Stimulated activated CD4-positive, alpha-beta T cell treated with anti-CD3 and anti-CD28 coated beads, TNF-alpha, amount 100 ng/mL, for 1 hour (primary cell): ENCODE measurements at places on chromosomes 4 and X.

- no peak for DNase-seq
Observed at GRCh38 chrX:12548746-12549145, 242.5 kb upstream of the PRPS2 start.

DNA sequence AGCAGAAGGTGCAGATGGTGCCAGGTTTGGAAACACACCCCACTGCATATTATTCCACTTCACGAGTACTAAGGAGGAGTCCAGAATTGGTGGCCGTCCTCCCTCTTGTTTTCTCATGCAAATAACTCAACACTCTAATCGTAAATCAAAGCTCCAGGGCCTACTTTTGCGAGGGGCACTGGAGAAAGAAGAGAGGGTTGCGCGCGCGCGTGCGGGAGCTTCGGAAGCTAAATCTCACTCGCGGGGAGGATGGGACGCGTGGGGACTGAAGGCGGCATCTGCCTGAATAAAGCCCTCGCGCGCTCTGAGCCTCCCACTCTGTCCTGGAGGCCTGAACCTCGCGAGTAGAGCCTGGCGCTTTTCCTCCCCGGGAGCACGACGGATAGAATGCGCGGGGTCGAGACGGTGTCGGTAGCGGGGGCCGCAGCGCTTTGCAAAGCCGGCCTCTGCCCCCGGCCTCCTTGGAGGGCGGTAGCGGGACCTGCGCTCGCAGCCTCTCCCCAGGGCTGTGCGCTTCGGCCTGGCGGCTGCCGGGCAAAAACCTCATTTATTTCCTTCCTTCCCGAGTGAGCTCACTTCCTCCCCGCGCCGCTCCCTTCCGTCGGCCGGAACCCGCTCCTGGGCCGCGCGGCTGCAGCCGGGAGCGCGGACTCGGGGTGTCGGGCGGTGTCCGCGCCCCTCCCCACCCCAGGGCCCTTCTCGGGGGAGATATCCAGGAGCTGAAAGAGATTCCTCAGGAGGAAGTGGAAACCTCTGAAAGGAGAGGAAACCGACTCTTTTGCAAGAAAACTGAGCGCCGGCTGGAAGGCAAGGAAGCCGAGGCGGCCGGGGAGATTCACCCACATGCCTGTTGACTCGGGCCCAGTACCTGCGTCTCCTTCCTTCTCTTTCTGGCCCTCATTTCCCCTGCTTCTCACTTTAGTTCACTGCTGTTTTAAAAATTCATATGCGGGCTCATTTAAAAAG lies 20.7 kb downstream of the HAND2 start:
- no peak for DNase-seq

- DNase-seq: no peak
Observed at GRCh38 chr4:123919576-123920098, 523.0 kb downstream of the SPRY1 start.

DNA sequence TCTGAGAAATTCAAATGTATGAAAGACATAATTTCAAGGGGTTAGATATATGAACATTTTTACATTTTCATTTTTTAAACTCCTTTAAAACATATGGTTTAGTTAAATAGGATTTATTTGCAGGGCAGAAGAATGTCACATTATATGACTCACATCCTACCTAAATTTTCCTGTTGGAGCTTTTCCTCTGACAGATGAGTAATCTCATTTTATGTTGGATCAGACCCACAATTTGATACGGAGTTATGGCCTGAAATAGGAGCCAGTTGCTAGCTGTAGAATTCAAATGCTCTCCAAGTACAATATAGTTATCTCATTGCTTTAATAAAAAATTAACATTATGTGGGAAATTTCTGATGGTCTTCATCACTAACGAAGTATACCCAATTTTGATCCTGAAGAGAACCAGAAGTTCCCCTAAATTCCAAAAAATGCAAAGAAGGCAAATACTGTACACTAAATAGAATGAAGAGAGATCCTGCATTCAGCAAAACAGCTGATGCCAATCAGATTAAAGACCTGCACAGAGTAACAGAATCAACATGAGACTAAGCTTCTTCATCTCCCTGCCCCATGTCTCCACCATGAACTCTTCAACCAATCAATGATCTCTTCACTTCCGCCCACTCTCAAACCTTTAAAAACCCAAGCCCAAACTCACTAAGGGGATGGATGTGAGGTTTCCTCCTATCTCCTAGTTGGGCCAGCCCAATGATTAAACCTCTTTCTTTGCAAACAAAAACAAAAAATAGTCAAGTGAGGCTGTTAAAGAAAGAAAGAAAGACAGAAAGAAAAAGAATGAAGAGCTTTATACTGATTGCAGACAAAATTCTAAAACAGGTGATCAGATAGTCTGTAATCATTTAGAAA lies 10.9 kb upstream of the EXOSC9 start:
- no peak for DNase-seq

DNA sequence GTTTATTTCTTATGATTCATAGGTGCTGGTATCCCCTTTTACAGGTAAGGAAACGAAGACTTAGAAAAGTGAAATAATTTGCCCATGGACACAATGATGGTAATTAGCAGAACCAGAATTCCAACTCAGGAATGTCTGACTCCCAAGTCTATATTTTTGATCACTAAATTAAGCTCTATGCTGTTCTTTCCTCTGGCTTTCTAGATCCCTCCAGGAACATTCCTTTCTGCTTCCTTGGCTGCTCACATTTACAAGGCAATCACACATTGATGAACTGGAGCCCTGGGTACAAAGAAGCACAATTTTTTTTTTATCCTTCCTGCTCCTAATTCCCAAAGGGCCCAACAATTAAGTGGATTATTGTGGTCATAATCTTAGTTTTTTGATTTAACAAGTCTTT lies 7.0 kb upstream of the CDKN2AIP start:
- DNase-seq: no peak

GRCh38 chrX:137695417-137695816 lies 129.5 kb downstream of the ZIC3 start:
- DNase-seq: no peak

- DNase-seq: no peak
Observed at GRCh38 chrX:139086246-139086645, 374.7 kb upstream of the FGF13 start.
